ENCODE measurements at places on chromosomes 1 and 21.

GRCh38 chr1:81950591-81951244 is 150.0 kb downstream of the ADGRL2 start:
- DNase-seq = no peak

DNA sequence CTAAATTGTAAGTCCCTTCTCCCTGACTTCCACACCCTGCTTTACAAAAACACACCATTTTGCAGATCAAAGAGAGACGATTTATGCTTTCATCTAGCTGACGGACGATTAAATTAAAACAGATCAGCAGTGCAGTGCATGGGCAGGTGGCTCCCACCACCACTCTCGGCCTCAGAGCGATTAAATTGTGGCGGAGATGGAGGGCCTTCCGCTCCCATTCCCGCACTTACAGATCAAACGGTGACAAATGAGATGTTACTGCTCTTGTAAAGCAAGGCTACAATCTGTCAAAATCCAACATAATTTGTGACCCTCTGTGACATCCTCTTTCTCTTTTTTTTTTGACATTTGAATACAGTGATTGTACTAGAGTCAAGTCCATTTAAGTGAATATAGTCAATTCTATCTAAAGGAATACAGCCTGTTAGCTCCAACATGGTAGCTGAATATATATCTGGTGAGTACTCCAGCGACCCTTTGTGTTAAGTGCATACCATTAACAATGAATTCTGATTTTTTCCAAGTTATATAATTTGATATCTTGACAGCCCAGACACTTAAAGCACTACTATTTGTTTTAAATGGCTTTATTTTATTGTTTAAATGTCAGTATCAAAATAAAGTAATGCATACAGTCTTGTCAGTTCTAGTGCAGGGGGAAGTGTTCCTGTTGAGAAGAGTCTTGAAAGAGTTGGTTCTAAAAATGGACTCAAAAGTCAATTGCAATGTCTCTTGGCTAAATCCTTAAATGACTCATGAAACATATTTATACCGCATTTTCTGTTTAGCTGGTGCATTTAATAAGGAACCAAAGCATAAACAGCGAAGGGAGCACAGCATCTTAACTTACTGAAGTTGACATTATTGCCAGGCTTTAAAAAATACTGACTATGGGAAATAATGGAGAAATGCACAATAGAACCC is 109.0 kb downstream of the ESRRG start:
- no peak for DNase-seq

DNA sequence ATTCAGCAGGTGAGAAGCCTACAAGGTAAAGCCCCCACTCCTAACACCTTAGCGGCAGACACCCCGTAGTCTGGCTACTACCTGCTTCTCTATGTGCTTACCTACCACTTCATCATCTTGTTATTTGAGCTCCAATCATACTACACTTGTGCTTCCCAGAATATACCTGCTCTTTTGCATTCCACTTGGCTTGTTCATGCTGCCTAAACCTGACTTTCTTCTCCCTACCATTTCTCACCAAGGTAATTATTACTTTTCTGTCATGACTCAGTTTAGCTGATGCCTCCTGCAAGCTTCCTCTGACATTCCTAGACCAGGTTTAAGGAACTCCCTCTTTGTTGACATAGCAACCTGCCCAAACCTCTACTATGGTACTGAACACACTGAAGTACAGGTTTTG is 495.6 kb upstream of the C1orf87 start:
- no peak for DNase-seq

- no peak for DNase-seq
Measured at GRCh38 chr1:219081943-219082925, 91.4 kb upstream of the LYPLAL1 start.

DNA sequence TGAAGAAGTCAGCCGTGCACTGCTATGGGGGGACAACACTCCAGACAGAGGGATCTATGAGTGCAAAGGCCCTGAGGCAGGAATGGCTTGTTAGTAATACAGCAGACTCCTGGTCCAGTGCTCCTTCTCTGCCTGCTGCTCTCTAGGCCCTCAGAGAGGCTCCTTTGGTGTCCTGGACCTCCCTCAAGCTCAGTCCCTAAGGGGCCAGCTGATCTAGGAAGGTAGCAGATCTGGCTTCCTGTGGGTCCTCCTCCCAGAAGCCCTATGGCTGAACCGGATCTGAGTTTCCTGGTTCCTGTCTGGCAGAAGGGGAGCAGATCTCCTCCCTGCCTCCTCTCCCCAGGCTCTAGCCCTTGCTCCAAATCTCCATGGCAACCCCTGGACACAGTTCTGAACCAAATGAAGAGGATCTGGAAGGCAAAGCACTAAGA is at the start of gene LDLRAD2:
LDLRAD2 (plus strand) TSS at position 391 of the 431 bp plus-strand sequence. CDS start 187 bp downstream, outside the sequence.
- no peak for DNase-seq

DNA sequence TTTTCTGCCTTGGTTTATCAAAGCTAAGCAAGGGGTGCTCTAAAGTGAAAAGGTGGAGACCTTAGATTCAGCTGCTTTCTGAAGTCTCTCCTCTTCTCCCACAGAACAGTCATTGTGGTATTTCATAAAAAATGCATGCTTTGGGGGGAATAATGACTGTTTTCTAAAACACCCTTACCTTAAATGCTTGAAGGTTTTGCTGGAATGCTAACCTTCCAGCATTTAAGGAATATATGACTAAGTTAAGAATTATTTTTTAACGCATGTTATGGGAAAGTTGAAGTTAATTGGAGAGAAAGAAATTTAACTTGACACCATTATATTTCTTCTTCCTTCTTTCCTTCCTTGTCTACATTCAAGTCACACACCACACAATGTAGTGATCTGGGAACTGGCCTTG is 162.5 kb downstream of the ROR1 start:
- DNase-seq = no peak

DNA sequence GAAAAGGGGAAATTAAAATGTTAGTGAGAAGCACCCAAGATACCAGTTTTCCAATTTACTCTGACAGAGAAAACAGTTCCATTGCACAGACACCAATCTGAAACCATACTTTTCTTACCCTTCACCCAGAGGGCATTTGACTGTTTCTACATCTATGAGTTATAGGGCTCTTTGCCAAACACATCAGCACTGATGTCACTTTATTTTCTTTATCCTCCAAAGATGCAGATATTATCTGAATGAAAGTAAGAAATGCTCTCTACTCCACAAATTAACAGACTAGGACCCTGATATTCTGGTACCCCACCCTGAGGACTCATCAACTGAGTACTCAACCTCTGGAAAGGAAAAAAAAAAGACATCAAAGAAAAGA is 24.2 kb upstream of the PEX19 start:
- DNase-seq = no peak

- DNase-seq = no peak
Measured at GRCh38 chr1:203570805-203571204, 55.8 kb upstream of the ATP2B4 start.

DNA sequence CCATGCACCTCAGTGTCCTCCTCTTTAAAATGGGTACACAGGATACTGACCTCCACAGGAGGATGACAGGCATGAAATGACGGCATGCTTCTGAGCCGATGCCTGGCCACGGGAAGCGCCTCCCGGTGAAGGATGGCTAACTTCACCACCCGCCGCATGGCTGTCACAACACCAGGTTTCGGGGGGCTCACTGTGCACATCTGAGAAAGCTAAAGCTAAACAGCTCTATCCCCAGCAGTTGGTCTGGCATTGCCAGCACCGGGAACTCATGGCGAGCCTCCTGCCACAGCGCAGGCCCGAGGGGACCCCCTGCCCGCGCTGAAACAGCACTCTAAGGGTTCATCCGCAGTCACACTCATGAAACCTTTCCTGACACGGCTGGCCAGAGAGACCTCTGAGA is 16.0 kb downstream of the NPHP4 start:
- DNase-seq = no peak

DNA sequence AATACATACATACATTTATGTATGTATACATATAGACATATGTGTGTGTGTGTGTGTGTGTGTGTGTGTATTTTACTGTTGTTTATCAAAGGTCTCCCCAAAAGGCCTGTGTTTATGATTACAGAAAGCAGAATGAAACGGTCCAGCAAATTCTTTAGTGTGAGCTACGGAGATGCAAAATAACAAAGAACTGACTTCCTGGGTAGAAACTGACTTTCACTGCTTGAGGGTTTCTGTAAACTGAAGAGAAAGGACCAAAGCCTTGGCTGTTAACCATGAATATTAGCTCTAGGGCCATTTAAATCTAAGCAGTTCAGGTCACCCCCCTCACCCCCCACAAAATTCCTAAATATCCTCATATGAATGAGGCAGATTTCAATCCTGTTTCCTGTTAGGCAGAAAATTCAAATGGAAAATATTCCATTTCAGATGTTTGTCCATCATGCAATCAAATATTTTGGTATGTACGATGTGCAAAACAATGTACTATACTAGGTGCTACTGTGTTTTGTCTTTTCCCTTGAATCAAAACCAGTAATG is 213.2 kb downstream of the TGFB2 start:
- no peak for DNase-seq

- DNase-seq = no peak
Measured at GRCh38 chr1:89539128-89539527, 14.5 kb downstream of the LRRC8B start.

DNA sequence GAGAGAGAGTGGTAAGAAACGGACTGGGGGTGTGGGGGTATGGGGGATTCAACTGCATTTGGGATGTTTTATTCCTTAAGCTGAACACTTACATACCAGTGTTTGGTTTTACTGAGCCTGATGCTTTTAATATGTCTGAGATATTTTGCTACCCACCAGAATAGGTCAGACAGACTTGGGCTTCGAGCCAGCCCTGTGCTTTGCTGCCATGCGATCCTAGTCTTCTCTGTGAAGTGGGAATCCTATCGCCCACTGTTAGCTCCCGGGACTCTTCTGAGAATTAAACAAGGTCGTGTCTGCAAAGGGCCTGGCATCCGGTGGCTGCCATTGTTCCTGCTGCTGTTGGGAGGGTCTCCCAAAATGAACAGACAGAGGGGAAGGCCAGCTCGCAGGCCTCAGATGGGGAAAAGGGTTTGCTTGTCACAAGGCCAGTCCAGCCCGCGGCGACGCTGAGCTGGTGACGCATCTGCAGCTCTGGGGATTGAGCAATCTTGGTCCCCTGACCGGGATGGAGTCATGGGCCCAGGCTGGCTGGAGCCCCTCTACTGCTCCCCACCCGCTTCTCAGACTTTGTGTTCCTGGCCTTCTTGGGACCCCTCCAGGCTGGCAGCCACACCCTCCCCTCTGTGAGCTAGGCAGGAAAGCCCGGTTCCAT is 26.9 kb upstream of the ECE1 start:
- no peak for DNase-seq

DNA sequence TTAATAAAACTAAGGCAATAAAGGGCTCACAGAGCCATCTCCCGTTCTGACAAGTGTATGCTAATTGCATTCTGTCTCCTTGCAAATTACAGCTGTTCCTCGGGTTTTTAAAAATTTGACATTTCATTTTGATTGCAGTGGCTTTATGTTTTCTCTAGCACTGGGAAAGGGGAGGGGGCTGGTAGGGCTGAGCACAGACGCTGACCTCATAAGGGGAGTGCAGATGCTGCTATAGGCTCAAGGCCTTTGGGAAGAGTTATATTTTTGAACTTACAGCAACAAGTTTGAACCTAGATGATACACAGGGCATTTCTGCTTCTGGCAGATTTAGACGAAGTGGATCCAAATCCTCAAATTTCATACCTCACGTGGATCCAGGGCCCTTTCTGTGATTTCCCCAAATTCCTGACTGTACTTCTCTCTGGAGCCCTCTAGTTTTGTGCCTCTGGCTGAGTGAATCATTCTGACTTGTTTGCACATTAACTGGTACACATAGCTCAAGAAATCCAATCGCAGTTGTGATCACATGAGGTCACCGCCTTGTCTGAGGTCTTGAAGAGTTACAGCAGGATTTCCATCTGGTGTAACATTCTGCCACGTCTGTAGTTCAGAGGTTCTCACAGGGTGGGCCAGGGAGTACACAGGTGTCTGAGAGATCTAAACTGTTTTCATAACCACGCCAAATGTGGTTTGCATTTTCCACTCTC is 230.3 kb downstream of the C1orf94 start:
- DNase-seq = no peak

- DNase-seq = no peak
Measured at GRCh38 chr1:245571815-245572294, 417.1 kb downstream of the KIF26B start.

GRCh38 chr21:36297938-36298572 is 21.9 kb upstream of the MORC3 start:
- peak; percentile 32 for DNase-seq

- no peak for DNase-seq
Measured at GRCh38 chr1:171267391-171267790, 19.1 kb downstream of the FMO1 start.

GRCh38 chr1:206687915-206688442 is 3.3 kb downstream of the MAPKAPK2 start:
- DNase-seq = no peak

- peak; percentile 68 for DNase-seq
Measured at GRCh38 chr1:204453141-204453772, 41.3 kb downstream of the PIK3C2B start.

DNA sequence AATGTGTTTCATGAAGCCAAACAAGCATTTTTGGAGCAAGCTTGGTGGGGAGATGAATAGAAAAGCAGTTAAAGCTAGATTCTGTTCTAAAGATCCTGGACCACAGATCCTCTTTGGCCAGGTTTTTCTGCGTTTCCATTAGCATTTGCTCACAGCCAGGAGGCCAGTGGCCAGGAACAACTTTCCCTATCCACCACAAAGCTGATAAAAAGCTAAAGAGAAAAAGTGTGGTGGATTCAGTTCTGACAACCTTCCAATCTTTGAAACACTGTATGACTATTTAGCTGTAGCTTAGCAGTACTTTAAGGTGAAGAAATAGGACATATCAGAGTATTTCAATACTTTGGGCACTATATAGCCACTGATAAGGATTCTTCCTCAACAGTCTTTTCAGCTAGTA is 3.0 kb upstream of the NEK7 start:
- DNase-seq = no peak

GRCh38 chr1:67759066-67759465 is 74.1 kb downstream of the GADD45A start:
- no peak for DNase-seq

GRCh38 chr1:112344754-112345423 is 51.1 kb upstream of the CTTNBP2NL start:
- DNase-seq = no peak

- no peak for DNase-seq
Measured at GRCh38 chr1:67459068-67459467, 28.9 kb upstream of the SERBP1 start.

GRCh38 chr1:37009521-37009920 is 24.8 kb downstream of the GRIK3 start:
- no peak for DNase-seq

- DNase-seq = no peak
Measured at GRCh38 chr1:8211251-8211882, 106.5 kb upstream of the SLC45A1 start.

- no peak for DNase-seq
Measured at GRCh38 chr21:45550522-45551210, 8.4 kb upstream of the SLC19A1 start.

DNA sequence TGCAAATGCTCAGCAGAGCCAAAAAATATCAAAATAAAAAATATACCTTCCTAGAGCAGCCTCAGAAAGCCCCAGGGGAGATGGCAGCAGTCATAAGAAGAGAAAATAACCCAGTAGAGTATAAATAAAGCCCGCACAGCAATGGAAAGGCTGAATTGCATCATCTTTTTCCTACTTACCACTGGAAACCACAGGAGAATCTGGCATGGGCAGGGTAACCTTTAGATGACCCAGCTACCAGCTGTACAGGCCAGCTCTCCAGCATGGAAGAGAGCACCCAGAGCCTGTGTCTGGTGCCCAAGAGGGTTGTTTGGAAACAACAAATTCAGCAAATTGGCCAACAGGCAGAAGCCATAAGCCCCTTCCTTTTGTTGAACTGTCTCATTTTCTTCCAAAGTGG is 253.1 kb downstream of the OMA1 start:
- DNase-seq = no peak

GRCh38 chr21:45430521-45431501 is 25.8 kb downstream of the COL18A1 start:
- DNase-seq = no peak

GRCh38 chr1:8283058-8283884 is 34.6 kb upstream of the SLC45A1 start:
- no peak for DNase-seq
